ENCODE measurements at places on chromosomes 1 and 21.

GRCh38 chr1:4784761-4785160, 130.4 kb downstream of the AJAP1 start:
- DNase-seq: no peak

DNA sequence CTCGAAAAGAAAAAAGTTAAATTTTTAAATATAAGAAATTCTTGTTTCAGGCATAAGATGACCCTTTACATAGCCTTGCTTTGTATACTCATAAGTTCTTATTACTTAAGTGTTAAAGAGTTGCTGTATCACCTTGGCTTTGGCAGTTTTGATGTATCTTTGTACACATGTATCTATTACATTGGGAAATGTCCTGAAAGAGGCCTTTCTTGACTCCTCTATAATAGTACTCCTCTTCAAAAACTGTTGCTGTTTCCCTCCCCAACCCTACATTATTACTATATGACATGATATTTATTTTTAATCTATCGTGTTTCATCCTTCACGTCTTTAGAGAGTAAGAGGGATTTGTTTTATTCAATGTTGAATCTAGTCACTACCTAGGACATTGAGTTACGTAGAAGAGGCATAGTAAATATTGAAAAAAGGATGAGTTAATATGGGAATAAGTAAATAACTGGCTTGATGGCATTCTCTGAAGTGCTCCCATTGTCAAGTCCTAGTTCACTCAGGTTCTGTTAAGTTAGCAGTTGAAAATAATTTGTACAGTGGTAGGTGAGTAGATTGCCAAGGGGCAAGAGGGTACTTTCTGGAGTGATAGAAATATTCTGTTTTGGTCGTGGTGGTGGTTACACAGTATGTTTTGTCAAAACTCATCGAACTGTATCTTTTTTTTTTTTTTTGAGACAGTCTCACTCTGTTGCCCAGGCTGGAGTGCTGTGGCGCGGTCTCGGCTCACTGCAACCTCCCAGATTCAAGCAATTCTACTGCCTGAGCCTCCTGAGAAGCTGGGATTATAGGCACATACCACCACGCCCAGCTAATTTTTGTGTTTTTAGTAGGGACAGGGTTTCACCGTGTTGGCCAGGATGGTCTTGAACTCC, 8.2 kb downstream of the THRAP3 start:
- DNase-seq: no peak

DNA sequence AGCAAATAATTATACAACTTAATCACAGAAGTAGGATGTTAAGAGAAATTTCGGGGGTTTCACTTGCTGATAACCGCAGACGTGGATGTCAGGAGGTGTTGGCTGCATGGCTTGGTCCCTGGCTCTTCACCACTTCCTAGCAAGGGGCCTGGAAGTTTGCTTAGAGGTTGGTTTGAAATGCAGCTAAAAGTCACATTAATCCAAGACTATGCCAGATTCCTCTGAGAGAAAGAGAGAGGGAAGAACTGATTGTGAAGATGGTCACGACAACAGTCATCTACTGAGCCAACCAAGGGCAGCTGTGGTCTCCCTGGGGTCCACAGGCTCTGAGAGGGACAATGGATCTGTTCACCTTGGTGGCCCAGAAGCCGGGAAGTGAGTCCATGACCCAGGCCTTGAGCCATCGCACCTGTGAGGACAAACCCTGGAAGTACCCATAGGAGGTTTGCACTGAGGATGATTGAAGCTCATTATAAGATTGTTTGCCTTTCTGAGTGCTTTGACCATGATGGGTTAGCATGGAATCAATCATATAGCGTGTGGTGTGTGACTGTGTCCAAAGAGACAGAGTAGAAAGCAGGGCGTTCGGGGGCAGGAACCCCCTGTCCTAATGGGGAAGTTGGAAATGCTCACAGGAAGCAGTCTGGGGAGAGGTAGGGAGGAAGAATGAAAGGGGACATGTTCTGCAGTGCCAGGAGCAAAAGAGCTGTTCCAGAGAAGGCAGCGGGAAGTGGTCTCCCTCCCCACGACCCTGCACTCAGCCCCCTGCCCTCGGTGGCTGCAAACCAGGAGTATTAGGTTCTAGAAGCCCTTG, 47.1 kb downstream of the UMODL1 start:
- DNase-seq: no peak

DNA sequence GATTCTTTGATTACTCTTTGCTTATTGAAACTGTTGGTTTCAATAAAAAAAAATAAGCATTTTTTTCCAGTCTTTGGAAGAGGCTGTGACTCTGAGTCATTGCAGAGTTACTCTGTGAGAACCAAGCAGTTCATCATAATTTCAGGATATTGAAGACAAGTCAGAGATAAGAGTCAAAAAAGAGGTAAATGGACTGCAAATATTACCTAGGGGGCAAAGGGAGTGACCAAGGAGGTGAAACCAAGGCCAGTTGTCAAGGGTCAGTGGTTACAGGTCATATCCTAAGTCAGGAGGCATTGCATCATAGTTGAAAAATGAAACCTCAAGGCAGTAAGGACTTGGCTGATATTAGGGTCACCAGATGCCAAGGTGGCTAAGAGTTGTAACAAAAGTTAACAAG, 597.1 kb upstream of the USP24 start:
- no peak for DNase-seq

- no peak for DNase-seq
These were observed 81.2 kb downstream of the KCNN3 start for GRCh38 chr1:154788886-154789285.

DNA sequence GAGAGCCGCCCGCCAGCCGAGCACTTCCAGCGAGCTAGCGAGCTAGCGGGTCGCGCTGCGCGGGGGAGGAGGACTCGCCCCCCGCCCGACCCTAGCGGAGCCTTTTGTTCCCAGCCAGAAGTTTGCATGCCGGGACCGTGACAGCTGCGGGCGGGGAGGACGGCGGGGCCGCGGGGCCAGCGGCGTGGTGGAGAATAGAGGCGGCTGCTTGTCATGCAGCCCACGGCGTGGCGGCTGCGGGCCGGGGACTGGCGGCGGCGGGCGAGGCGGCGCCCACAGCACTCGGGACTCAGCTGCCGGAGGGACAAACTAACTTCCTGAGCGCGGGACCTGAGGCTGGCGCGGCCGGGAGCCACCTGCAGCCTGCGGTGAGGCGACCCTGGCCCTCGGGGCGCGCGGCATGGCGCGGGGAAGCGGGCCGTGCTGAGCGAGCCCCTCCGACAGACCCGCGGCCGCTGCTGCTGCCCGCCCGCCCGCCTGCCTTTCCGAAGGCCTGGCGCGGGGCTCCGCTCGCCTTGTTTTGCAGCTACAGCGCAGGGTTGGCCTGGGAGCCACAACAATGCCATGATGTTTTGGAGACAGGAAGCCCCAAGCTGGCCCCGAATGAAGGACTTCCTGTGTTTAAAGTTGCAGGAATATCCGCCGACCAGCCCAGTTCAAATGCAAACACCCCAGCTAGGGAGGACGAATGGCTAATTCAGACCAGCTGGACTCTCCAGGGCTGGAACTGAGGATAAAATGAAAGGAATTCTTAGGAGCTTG, 82.2 kb upstream of the BMP8A start:
- no peak for DNase-seq

DNA sequence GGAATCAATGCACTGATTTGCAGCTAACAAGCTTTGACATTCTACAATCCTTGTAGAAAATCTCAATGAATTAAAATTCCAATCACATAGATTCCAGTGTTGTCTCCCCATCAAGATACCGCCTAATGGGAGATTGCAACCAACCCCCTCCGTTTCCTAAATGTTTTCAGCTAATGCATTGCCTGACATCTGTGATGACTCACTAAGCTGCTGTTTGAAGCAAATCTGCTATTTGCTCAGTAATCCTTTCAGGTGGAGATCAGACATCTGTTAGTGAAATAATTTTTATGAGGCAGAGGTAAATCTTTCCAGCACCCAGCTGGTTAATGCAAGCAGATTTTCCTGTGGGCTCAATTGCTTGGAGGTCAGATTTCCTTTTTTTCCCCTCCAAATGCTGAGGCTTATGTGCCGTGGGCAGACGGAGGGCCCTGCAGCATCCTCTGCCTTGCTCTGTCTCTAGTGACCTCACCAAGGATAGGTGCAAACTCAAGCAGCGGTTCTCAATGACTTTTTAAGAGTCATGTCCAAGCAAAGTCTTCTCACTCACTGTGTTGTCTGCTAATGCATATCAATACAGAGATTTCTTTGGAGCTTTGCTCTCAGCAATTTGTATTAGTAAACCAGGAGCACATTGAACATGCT, 91.1 kb upstream of the RAB3GAP2 start:
- DNase-seq: no peak

GRCh38 chr1:171256940-171257606, 8.8 kb downstream of the FMO1 start:
- no peak for DNase-seq

DNA sequence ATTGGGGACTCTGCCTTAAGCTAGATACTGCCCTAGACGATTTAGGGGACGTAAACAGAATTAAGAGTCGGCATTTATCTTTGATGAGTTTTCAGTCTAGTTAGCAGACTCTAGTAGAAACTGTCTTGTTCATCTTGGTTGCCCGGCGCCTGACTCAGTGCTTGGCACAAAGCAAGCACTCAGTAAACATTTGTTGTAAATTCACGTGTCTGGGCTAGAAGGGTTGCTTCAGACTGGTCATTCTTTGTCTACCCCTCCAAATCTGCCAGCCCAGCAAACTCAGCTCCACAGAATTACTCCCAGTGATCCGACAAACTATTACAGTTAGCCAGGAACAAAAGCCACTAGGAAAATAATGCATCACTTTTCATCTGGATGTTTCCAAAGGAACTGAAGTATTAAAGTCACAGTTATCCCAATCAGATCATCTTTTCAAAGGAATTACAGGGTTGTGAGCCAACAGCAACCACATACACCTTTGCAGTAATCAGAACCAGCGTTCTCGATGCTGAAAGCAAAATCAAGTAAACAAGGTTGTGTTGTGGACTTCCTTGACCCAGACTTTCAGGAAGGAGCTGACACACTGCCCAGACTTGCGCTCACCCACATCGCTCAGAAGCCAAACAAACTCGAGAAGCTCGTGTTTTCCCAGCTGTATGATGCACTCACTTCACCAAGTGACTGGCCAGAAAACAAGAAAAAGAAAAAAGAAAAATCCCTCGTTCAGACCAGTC, 66.5 kb upstream of the GADD45A start:
- no peak for DNase-seq

- DNase-seq: no peak
These were observed 51.2 kb downstream of the STUM start for GRCh38 chr1:226599636-226600238.

DNA sequence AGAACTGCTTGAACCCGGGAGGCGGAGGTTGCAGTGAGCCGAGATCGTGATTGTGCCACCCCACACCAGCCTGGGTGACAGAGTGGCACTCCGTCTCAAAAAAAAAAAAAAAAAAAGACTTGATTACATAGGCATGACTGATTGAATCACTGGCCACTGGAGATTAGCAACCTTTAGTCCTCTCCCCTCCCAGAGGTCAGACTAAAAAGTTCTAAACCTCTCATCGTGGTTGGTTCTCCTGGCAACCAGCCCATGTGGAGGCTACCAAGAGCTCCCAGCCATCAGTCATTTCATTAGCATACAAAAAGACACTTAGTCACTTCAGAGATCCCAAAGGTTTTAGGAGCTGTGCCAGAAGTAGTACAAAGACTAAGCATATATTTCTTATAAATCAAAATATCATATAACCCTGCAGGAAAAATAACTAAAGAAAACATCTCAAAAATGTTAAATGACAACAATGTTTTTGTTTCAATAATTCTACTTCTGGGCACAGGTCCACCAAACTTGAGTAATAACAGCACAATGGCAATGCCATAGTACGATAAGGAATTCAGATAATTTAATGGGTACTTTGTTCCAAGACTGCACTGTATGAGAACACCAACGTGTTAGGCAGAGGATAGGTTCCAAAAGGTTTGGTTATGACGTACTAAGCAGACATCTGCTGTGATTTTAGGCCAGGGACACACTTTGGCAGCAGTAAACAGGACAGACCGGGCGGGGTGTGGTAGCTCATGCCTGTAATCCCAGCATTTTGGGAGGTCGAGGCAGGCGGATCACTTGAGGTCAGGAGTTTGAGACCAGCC, 18.1 kb downstream of the USP48 start:
- DNase-seq: no peak

- DNase-seq: no peak
These were observed 2.5 kb downstream of the KIAA2013 start for GRCh38 chr1:11923827-11924113.

DNA sequence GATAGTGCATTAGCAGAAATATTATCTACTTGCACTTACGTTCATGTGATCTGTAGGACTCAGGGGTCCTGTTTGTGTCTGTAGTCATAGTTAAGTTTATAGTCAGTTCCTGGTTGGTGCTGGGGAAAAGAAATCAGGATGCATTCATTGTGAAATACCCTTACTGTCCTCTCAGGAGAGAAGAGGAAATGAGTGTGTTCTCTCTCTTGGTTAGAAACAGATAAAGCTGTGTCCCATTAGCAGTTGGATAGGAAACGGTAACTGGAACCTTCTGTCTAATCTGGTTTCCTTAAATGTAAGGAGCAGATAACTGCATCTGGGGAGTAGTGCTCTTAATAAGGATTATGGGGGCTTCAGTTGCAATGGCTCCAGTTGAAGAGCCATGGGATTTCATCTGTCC, 8.9 kb downstream of the SDCCAG8 start:
- DNase-seq: no peak

DNA sequence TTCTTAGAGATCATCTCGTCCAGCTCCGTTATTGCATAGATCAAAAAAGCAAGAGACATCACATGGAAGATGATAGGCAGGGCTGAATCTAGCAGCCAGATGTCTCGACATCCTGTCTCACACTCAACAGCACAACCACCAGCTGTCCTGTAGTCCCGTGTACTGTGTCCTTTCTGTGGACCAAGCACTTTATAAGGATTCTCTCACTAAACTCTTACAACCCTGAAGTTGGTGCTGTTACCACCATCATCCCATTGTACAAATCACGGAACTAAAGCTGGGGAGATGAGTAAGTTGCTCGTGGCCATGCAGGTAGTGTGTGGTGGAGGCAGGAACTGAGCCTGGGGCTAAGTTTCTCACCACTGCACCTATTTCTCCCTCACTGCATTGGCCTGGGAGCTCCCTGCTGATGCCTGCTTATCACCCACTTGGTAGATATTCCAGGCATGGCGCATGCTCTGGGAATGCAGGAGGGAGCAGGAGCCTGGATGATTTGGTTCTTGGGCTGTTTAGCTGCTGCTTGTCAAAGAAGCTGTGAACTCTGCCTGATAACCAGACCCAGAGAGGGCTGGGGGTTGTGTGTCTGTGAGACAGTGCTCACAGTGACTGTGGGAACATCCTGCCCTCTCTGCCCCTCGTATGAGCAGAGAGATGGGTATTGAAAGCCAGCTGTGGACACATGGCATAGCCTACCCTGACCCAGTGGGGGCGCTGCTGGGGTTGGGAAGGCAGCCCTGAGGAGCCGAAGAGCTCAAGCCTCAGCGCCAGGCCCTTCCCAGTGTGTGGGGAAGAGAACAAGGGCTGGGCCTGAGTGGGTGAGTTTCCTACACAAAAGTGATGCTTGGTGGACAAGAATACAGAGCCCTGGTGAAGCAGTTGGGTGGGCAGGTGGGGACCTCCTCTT, 13.6 kb downstream of the PPFIA4 start:
- DNase-seq: no peak

DNA sequence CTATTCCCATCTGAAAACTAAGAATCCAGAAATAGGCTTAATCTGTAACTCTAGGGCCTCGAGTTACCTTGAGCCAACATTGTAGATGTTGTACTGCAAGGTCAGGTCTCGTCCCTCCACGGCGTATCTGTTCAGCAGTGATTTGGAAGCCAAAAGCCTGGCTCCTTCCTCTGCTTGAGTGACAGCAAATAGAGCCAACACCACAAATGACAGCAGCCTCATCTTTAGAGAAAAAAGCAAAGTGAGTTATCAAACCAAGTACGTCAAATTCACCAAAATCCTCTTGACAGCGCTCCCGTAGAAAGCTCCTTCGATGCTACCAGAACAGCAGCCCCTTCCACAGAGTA, 832 bp downstream of the SSR2 start:
- DNase-seq: no peak

GRCh38 chr1:104468282-104468681, 718.6 kb downstream of the AMY1C start:
- DNase-seq: no peak

All from stimulated activated CD8-positive, alpha-beta memory T cell treated with anti-CD3 and anti-CD28 coated beads, Interleukin-2, amount 100 ng/mL, for 1 hour (primary cell).